CD14-positive monocyte (primary cell): ENCODE measurements at places on chromosomes 3 and 15.

GRCh38 chr3:98603580-98603979 is 10.2 kb upstream of the CPOX start:
- DNase-seq = no peak

DNA sequence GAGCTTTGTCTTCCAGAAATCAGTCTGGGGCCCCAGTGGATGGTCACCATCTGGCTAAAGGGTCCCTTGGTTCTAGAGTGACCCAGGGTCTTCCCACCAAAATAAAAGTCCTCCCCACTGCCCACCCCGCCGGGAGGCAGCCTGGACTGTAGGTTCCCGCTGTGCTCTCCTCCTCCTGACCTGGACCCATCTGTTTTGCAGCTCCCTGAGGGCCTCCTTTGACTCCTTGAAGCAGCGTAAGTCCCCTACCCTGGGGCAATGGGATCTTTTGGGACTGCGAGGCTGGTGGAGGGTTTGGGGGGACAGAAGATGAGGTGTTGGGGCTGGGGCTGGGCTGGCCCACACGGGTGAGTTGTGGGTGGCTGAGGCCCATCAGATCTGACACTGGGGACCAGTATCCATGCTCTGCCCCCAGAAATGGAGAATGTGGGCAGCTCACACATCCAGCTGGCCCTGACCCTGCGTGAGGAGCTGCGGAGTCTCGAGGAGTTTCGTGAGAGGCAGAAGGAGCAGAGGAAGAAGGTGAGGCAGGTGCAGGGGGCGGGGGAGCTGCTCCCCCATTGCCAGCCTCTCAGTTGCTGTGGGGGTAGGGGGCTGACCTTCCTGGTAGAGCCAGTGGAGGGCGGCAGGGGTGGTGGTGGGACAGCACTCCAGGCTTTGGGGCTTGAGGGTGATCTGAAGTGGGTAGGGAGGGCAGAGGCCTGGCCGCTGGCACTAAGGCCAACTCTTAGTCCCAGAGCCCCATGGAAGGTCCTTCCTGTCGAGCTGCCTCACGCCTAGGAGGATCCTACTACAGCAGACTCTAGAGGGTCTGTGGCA is 30.4 kb downstream of the PSTPIP1 start:
- no peak for DNase-seq

GRCh38 chr15:38391191-38391590 is 62.7 kb upstream of the FAM98B start:
- no peak for DNase-seq

- peak; percentile 74 for DNase-seq
Measured at GRCh38 chr3:196159952-196160804, 51.0 kb downstream of the ZDHHC19 start.

GRCh38 chr15:92083190-92083589 is 229.7 kb downstream of the SLCO3A1 start:
- DNase-seq = no peak

- DNase-seq = no peak
Measured at GRCh38 chr3:48244461-48244860, 3.6 kb downstream of the ZNF589 start.
